ENCODE measurements at places on chromosomes 2 and 18.

DNA sequence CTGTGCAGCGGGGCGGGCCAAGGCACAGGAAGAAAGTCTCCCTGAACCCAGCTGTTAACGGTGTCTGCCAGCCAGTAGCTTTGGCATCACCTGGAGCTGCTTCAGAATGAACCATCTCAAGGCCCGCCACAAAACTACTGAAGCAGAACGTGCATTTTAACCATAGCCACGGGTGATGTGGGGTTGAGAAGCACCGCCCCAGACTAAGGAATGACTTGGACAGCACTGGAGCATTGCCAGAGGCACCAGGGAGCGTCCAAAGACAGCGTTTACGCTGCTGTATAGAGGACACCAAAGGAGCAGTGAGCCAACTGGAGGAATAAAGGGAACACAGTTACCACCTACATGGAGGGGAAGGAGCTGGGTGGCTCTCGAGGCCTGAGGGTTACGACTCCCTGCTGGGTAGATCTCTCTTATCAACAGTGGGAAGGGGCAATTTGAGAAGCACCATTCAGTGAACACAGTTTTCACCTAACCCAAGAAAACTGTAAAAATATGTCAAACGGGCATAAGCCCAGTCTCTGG, 28.4 kb upstream of the LONRF2 start:
- DNase-seq: no peak

GRCh38 chr2:238082151-238082550, 18.0 kb upstream of the ESPNL start:
- no peak for DNase-seq

GRCh38 chr2:232376260-232376659, 2.3 kb upstream of the ALPP start:
- DNase-seq: no peak

DNA sequence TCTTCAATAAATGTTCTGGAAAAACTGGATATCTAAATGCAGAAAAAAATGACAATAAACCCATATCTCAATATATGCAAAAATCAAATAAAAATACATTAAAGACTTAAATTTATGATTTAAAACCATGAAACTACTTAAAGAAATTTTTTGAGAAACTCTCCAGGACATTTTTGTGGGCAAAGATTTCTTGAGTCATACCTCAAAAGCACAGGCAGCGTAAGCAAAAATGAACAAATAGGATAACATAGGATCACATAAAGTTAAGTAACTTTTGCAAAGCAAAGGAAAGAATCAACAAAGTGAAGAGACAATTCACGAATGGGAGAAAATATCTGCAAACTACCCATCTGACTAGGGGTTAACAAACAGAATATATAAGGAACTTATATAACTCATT, 1545.5 kb downstream of the SUCLG1 start:
- no peak for DNase-seq

- no peak for DNase-seq
Measured at GRCh38 chr2:133819906-133820305, 251.6 kb upstream of the NCKAP5 start.

- DNase-seq: no peak
Measured at GRCh38 chr2:42567364-42567763, 1.1 kb upstream of the MTA3 start.

GRCh38 chr2:42092084-42092996, 44.5 kb downstream of the PKDCC start:
- DNase-seq: no peak

- DNase-seq: no peak
Measured at GRCh38 chr2:238841542-238842164, 6.2 kb upstream of the TWIST2 start.

- no peak for DNase-seq
Measured at GRCh38 chr18:77505499-77505898, 255.9 kb downstream of the GALR1 start.

- no peak for DNase-seq
Measured at GRCh38 chr2:107132070-107132469, 246.1 kb upstream of the ST6GAL2 start.

DNA sequence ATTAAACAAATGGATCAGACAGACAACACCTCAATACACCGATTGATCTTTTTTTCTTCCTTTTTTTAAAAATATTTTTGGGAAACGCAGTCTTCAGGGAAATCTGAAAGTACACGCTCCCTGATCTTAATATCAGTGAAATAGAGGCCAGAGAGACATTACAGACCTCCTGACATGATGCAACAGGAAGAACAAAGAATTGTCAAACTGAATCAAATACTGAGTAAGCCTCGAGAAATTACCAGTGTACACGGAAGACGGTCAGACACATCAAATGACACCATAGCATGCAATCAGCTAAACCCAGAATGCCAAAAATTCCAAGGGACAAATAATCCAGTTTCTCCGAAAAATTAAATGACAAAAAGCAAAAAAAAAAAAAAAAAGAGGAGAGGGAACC, 80.2 kb upstream of the NFU1 start:
- no peak for DNase-seq

- no peak for DNase-seq
Measured at GRCh38 chr2:67844024-67844540, 218.7 kb downstream of the C1D start.

GRCh38 chr2:148593421-148593820, 51.1 kb upstream of the EPC2 start:
- no peak for DNase-seq

- no peak for DNase-seq
Measured at GRCh38 chr18:22302144-22302543, 115.6 kb downstream of the CTAGE1 start.

DNA sequence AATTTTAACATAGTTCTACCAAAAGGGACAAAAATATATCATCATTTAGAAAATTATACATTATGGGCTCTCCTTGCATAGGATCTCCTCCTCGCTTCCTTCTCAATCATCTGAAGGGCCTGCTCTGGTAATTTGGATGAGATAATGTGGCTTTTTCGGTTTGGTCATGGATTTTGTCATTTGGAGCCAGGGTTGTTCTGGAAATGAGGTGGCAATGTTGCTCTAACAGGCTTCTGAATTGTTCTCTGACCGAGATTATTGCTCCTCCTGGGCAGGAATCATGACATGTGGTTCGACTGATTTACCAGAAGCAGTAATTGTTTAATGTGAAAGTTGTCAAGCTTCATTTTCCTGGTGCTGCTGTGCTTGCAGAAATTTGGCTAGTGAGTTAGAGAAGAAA, 194.7 kb upstream of the ERBB4 start:
- DNase-seq: no peak

GRCh38 chr18:74512321-74513053, 16.3 kb downstream of the CNDP2 start:
- DNase-seq: no peak

GRCh38 chr2:120298173-120298835, 45.7 kb downstream of the RALB start:
- DNase-seq: no peak

GRCh38 chr2:152790883-152791282, 72.5 kb downstream of the ARL6IP6 start:
- no peak for DNase-seq

- DNase-seq: no peak
Measured at GRCh38 chr2:85163675-85164074, 30.5 kb downstream of the TCF7L1 start.

- no peak for DNase-seq
Measured at GRCh38 chr2:231326404-231326803, 69.1 kb upstream of the B3GNT7 start.

- DNase-seq: no peak
Measured at GRCh38 chr2:118339386-118339785, 251.1 kb downstream of the INSIG2 start.

DNA sequence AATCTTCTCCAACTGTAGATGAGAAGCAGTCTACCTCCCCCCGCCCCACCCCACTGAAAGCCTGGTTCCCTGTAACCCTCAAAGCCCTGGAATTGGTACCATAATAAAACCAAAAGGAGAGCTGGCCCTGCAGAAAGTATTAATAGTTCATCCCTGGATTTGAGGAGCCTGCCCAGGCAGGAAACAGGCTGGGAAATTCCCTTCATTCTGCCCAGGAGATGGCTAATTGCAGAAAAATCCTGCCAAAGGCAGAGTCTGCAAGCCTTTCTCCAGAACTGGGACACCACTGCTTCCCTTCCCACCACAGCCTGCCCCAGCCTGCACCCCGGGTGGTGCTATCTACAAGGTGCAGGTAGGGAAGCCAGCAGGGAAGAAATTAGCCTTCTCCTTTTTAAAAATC, 16.3 kb downstream of the GKN2 start:
- DNase-seq: peak; percentile 61

DNA sequence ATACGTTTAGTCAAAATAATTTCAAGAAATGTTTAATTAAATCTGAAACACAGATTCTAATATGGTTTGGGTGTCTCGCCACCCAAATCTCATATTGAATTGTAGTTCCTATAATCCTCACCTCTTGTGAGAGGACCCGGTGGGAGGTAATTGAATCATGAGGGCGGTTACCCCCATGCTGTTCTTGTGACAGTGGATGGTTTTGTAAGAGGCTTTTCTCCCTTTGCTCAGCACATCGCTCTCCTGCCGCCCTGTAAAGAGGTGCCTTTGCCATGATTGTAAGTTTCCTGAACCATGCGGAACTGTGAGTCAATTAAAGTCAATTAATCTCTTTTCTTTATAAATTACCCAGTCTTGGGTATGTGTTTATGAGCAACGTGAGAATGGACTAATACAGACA, 1045.1 kb upstream of the POU3F3 start:
- no peak for DNase-seq

DNA sequence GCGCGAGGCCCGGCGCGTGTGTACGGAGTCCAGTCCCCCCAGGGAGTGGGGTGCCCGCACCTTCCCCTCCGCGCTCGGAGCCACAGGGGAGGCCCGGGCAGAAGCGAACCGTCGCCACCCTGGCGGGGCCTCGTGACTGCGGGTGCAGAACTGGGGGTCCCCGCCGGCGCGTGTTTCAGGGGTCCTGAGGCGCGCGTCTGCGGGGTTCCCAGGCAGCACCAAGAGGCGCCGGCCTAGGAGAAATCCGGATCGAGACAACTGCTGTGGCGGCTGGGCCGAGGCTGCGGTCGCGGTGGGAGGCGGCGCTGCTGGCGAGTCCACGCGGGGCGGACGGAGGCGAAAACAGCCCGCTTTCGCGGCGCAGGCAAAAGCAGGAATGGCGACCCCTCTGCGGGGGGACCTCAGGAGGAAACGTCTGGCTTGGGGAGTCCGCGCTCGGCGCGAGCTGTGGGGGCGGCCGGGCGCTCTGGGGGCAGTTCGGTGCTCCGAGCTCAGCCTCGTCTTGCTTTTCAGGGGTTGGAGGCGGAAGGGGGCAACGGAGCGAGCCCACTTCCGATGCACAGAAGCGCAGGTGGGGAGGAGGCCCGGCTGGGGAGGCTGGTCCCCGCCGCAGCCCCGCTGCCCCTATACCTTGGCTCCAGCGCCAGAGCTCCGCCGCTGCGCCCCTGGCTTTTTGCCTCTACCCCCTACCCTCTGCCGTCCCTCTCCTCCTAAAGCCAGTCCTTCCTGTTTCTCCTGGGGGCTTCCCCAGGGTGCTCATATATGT, 81.5 kb upstream of the LDLRAD4 start:
- DNase-seq: no peak

DNA sequence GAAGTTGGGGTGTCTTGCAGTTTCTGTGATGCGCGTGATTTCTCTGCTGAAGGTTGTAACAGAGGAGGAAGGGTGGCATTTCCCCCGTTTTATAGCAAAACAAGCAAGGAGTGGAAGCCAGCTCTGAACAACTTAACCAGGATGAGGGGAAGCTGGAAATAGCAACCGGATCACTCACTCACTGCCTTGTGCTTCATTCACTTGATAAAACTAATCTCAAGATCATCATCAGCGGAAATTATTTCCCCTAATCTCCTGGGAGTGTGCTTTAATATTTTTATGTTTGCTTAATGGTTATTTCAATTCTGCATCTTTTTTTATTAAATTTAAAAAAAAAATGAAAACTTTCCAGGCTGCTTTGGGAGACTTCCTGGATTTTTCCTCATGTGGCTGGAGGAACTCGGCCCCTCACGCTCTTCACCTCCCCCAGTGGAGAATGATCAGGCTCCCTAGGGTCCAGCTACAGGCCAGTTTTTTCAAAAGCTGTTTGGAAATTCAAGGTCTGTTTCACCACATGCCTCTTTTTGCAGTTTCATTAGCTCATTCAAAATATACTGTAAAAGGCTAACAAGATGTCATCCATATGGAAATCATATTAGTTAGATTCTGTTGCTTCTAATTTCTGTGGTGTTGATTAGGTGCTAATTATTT, 31.7 kb downstream of the CABLES1 start:
- no peak for DNase-seq

- DNase-seq: no peak
Measured at GRCh38 chr2:119315241-119315925, 51.3 kb downstream of the C2orf76 start.

DNA sequence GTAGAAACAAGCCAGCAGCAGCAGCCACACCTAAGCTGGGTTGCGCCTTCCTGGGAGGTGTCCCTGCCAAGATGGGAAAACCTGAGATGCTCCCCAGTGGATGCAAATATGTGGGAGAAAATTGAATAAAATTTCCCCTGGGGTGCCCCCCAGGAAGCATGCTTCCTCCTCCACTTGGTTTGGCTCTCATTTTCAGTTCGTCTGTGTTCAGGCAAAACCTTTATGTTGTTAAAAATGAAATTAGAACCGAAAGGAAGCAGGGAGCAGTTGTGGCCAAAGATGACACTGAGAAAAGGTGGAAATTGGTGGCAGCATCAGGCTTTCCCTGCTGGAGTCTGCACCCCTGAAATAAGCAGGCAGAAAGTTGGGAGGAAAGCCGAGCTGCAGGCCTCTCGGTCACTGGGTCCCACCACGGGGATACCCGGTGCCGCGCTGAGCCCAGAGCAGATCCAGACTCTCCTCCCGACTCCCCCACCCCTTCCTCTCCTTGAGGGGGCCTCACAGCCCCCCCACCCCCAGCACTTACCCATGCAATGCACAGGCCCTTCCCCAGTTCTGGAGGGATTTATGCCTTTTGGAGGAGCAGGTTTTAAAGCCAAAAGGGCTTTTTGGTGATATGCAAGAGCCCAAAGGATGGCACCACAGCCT, 267.7 kb upstream of the SPRED2 start:
- no peak for DNase-seq

DNA sequence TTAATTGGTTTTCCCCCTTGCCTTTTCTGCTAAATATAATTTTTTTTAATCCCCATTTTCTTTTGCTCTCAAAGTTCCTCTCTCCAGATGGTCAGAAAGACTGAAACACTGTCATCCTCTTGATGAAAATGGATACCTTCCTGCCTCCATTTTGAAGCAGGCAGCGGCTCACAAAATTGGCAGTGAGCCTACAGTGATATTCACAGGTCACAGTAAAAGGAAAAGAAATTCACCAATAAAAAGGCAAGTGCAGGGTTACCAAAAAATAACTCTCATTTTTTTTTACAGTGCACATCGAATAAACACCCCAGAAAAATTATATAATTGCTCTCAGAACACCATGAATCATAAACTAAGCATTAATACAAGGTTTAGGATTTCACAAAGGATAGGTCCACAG, 307.5 kb downstream of the TCF4 start:
- DNase-seq: no peak

GRCh38 chr2:48715042-48715899, 40.3 kb downstream of the LHCGR start:
- peak; percentile 9 for DNase-seq

DNA sequence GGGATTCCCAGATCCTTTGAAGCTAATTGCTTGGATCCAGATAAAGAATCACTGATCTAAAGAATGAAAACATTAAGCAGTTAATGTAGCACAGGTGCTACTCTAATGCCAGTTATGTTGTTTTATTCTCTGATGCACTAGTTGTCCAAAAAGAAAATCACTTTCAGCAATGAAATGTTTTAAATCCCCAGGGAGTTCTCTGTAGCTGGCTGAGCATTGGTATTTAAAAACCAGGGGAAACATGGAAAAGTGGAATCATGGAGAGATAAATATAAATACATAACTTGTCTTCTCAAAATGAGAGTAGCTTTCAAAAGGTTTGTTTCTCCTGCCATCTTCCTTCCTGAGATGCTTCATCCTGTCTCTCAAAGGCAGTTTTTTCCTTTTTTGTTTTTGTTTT, 37.7 kb downstream of the CD302 start:
- DNase-seq: no peak
